ENCODE measurements at places on chromosomes 7 and 10.

- DNase-seq = no peak
Measured at GRCh38 chr7:104772405-104773345, 241.3 kb upstream of the KMT2E start.

GRCh38 chr10:106467506-106467905, 697.0 kb downstream of the SORCS1 start:
- DNase-seq = no peak

GRCh38 chr10:28470873-28471651, 61.9 kb upstream of the WAC start:
- DNase-seq = no peak

DNA sequence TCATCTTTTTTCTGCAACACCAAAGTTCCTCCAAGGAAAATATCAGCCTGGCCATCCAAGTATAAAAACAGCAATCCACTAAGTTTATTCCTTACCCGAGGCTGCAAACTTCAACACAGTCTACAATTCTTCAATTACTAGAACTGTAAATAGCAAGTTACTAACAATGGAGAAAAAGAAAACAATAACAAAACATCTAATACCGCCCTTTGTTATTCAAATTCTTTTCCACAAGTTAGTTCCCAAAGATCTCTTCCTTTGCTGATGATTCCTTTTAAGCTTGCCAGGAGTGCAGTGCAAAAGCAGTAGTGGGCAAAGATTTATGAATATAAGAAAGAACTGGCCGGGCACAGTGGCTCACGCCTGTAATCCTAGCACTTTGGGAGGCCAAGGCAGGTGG, 86.2 kb downstream of the CUL2 start:
- DNase-seq = no peak

GRCh38 chr7:47488969-47489342, 93.0 kb downstream of the TNS3 start:
- no peak for DNase-seq

GRCh38 chr7:124413029-124413428, 352.6 kb downstream of the GPR37 start:
- no peak for DNase-seq

GRCh38 chr10:97836446-97836845, 13.2 kb upstream of the GOLGA7B start:
- DNase-seq = no peak

- no peak for DNase-seq
Measured at GRCh38 chr7:12796397-12797127, 109.1 kb downstream of the ARL4A start.
